MV-4-11 (cell line): ENCODE measurements at places on chromosomes 1 and 21.

DNA sequence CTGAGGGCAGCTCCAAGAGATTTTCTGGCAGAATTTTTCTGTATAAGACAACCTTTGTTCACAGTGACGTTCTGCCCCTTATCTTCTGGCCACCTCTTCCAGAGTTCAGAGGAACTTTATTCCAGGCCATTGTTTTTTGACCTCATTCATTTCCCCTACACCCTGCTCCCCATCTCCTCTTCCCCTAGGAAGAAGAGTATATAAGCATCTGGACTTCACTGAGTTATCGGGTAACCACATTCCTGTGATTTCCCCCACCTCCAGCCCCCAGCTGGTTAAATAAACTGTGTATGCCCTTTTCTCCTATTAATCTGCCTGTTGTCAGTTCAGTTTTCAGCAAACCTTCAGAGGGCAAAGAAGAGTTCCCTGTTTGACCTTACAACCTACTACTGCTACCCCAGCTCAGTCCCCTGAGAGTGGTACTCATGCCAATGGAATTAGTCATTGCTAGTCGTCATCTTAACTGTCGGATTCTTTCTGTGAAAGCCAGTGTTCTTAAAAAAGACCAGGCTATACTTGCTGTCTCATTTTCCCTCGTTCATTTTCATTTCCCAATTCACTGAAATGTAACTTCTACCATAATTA lies 14.3 kb upstream of the ALG14 start:
- DNase-seq = peak; percentile 83

DNA sequence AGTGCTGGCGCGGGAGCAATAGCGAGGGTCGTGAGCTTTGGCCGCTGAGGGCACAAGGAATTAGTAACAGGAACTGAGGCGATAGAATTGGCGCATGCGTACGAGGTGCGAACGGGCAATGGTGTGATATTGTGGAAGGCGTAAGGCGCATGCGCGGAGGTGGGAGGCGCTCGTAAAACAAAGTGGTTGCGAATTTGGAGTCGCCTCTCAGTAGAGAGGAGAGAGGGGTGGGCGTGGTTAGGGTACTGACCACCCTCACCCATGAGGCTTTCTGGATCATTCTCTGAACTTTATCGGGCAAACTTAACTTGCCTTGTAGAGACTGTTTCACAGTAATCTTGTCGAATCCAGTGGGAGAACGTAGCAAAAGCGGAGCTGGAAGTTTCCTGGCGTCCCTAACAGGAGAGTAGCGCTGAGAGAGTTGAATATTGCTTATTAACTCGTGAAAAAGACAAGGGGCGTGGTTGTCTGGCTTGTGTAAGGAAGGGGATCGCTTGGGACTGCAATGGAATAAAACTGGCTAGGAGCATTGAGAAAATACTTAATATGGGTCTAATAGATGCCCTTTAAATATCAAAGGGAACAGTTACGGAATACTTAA lies 427 bp downstream of the CKS1B start:
- peak; percentile 96 for DNase-seq

DNA sequence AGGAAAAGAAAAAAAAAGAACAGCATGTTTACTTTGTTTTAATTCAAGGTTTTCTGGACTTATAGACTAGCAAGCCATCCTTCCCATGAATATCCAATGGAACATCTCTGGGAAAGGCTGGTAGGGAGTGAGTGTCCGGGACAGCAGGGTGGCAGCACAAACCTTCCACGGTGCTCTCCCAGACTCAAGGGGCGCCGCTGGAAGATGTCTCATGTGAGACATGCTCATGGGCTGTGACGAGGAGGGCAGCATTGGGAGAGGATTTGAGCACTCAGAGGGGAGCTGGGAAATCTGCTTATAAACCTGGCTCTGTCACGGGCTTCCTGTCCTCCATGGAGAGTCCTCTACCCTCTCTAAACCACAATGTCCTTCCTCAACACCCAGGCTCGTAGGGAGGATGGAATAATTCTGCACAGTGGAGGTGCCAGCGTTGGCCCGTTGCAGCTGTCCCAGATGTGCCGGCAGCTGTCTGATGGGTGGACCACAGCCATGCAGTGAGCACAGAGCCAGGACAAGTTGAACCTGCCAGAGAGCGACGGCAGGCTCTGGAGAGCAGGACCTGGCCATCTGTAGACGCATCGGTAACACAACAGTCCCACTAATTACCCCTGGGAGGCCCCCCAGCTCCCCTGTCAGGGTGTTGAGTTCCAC lies 100.1 kb upstream of the IGSF21 start:
- no peak for DNase-seq

GRCh38 chr1:55180075-55180670 lies 35.0 kb downstream of the USP24 start:
- DNase-seq = no peak

DNA sequence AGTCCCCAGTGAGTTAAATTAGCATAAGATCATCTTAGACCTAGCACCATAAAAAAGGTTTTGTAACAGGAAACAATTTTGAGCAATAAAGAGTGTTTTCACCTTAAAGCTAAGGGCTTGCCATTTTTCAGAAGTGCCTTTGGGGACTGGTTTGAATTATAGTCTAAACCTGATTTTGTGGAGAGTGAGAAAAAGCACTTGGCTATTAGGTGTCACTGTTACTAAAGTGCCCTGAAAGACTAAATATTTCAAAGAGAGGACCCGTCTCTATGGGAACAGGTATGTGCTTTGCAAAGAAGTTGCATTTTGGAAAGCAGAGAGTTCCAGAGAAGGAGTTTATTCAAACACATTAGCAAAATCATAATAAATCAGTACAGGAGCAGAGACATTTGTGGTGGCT lies 9.1 kb downstream of the NTNG1 start:
- DNase-seq = no peak
